ENCODE measurements at places on chromosomes 12 and 14.

DNA sequence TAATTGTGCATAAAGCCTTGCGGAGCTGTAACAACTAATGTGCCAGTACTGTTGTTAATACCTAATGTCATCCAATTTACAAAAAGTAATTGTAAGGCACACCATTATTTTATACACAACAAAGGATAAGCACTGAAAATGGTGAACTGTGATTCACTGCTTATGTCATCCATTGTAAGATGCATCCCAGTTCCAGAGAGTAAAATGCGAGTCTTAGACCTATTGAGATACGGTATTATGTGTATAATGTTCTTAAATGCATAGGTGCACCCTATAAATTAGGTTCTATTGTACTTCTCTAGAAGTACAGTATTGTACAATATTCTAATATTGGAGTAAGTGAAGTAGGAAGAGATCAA is 406 bp downstream of the PARP2 start:
- DNase-seq = peak; percentile 60

DNA sequence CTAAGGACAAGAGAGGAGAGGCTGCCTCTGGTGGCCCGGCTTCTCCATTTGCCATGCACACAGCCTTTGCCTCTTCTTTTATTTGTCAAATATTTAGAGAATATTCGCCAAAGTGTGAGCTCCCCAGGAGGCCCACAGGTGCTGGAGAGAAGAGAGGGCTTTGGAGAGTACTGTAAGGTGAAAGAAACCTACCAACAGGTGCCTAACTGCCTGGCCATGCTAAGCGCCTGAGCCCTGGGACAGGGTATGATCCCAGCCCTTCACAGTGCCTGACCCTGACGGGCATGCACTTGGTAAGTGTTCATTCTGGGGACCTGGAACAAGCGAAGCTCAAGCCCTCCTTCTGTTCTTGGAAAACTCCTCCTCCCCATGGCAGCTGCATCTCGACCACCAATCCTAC is 106.1 kb downstream of the DPF3 start:
- no peak for DNase-seq

GRCh38 chr14:76432827-76433752 is 57.2 kb downstream of the ESRRB start:
- DNase-seq = no peak

GRCh38 chr14:65115615-65116014 is 13.3 kb upstream of the MAX start:
- no peak for DNase-seq

DNA sequence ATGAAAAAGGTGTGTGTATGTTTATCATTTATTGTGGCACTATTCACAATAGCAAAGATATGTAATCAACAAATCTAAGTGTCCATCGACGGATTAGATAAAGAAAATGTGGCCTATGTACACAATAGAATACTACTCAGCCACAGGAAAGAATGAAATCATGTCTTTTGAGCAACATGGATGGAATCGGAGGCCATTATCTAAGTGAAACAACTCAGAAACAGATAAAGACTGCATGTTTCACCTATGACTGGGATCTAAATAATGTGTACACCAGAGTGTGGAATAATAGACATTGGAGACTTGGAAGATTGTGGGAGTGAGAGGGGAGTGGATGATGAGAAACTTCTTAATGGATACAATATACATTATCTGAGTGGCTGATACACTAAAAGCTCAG is 44.0 kb downstream of the CCER1 start:
- DNase-seq = no peak

GRCh38 chr12:93134893-93135285 is 205.8 kb upstream of the EEA1 start:
- no peak for DNase-seq

DNA sequence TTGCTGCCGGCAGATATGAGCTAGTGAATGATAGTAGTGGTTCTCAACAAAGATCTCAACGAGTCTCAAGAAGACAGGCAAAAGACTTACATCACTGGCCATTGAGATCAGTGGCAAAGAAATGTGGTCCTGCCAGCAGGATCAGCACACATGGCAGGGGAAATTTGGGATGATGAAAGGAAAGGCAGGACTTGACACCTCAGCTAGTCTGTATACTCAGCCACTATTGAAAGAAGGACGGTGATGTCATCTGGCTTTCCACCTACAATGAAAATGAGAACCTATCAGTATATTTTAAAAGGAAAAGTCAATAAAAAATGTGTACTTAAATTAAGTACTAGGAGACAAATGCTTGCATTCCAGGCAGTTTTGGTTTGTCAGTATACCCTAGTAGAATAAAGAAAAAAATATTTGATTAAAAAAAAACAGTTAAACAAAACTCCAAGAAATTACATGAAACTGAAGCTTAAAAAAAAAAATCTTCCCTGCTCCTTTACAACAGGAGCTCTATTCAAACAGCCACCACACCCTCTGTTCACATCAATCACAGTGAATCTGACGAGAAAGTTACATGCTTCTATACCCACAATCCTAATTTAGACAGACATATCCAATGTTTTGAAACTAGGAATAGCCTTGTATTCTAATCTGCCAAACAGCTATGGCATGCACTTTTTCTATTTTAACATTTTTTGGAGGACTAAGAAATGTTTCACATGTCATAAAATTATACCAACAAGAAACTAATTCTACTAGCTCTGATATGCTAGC is 34.9 kb downstream of the RAD9B start:
- DNase-seq = no peak

DNA sequence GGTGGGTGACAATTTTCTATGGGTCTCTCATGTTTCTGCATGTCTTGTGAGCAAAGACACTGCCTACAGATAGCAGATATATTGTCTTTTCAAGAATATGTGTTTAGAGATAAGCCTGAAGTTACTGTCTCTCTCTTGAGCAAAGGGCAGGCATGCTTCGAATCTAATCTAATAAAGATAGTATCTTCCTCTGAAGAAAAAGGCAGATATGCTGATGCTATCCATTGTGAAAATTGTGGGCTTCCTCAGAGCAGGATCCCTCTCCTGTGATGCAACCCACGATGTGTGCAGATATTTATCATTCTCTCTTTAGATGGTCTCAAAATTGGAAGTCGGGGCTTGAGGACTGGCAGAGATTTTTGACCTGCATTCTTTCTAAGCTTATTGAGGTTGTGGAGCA is 187.0 kb downstream of the DACT1 start:
- no peak for DNase-seq

- peak; percentile 77 for DNase-seq
Measured at GRCh38 chr12:116015525-116015924, 262.0 kb downstream of the MED13L start.

- DNase-seq = no peak
Measured at GRCh38 chr12:124365726-124366430, 71.0 kb downstream of the RFLNA start.

DNA sequence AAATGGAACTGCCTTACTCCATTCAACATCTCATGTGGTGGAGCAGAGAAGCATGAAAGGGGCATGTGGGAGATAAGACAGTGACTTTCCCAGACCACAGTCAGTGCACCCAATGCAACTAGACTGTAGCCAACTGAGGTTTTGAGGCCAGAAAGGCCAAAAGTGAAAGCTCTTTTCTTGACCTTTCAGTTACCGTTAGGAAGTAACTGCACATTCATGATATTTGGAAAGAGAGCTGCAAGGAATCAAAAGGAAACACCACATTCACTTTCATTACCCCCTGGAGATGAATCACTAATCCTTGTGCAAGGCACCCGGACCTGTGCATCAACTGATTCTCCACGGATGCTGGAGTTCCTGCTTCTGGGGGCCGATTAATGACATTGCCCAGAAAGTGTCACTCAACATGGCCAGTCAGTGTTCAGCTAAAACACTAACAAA is 72.9 kb upstream of the ELK3 start:
- peak; percentile 61 for DNase-seq
